ENCODE measurements at places on chromosomes 5 and 9. TPM values are rescaled to one million over a fixed set of nuclear protein-coding genes. Genes with fewer than 3 reads are reported as not detected.

The SLC34A1 gene
- polyA plus RNA-seq, result 0.03 TPM

The FAM151B gene
- polyA plus RNA-seq, result 1.2 TPM

The CER1 gene
- not detected for polyA plus RNA-seq

The MYMK gene
- not detected for polyA plus RNA-seq

The SPINK4 gene
- polyA plus RNA-seq, result not detected

The CDH18 gene
- 6.0 TPM for polyA plus RNA-seq

The CARTPT gene
- polyA plus RNA-seq, result not detected

The IRX1 gene
- polyA plus RNA-seq, result not detected

GRCh38 chr9:84738353-84738752 is 68.8 kb downstream of the NTRK2 start:
- no peak for DNase-seq

GRCh38 chr9:29966247-29966646 is 2393.0 kb upstream of the C9orf72 start:
- no peak for DNase-seq

DNA sequence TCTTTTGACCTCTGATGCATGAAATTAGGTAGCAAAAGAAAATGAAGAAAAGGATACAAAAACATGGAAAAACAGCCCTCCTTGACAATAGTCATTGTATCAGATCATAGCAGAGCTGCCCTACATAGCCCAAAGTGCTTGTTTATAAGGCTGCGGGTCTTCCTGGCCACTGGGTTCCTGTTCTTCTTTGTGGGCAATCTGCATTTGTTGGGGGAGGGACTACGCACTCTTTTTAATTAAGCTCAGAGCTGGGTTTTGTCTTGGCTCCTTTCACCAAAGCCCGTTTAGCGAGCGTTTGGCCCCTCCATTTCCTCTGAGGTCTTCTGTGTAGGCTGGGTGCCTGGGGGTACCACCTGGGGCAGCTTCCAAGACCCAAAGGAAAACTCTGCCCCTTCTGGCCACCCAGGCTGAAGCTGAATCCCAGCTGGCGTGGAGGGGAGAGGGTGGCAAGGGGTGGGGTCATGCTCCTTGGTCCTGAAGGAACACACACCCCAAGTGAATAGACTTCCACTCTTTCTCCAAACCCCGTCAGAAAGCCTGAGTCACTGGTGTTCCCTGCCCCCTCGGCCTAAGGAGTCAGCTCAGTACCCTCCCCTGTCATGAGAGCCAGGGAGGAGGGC is 6.5 kb upstream of the PAX5 start:
- no peak for DNase-seq

- no peak for DNase-seq
Observed at GRCh38 chr5:133262690-133263089, 210.9 kb downstream of the HSPA4 start.

GRCh38 chr5:115579216-115579615 is 23.1 kb downstream of the TICAM2 start:
- no peak for DNase-seq

Data from SK-N-SH (cell line).